ENCODE measurements at places on chromosomes 2 and 18. TPM values are rescaled to one million over a fixed set of nuclear protein-coding genes. Genes with fewer than 3 reads are reported as not detected.

Gene TSPYL6
- not detected for total RNA-seq

Gene NYAP2
- not detected for total RNA-seq

Gene POTEI
- not detected for total RNA-seq

Gene TUBB8B
- 0.67 TPM for total RNA-seq

Gene FEV
- not detected for total RNA-seq

Gene EVA1A
- total RNA-seq = 30.0 TPM

Gene PRKAG3
- not detected for total RNA-seq

Gene FOXD4L1
- total RNA-seq = 0.03 TPM

Gene RPE
- 55.9 TPM for total RNA-seq

Gene SRD5A2
- total RNA-seq = not detected

Gene TMEM198
- 1.0 TPM for total RNA-seq

Gene WDR35
- total RNA-seq = 9.0 TPM

Gene SALL3
- not detected for total RNA-seq

Gene CLK1
- total RNA-seq = 39.6 TPM

Gene ALMS1
- total RNA-seq = 12.0 TPM

Gene EPAS1
- 47.3 TPM for total RNA-seq

Gene SCTR
- not detected for total RNA-seq

Gene CTNNA2
- not detected for total RNA-seq

Gene GALNT3
- 96.5 TPM for total RNA-seq

Gene C2orf15
- total RNA-seq = 0.60 TPM

Gene SKOR2
- total RNA-seq = not detected

Gene GBX2
- total RNA-seq = 0.24 TPM

Gene CDH7
- total RNA-seq = not detected

Gene COL3A1
- 0.24 TPM for total RNA-seq

Gene ICOS
- total RNA-seq = not detected

Gene DAPL1
- total RNA-seq = 0.39 TPM

Gene PIK3C3
- 40.3 TPM for total RNA-seq

Gene VWC2L
- total RNA-seq = not detected

Gene LRRTM4
- total RNA-seq = not detected

Gene ANKRD30BL
- not detected for total RNA-seq

Gene ARID5A
- total RNA-seq = 8.5 TPM

Gene B4GALT6
- total RNA-seq = 8.3 TPM

Gene ACKR3
- total RNA-seq = 1.8 TPM

Gene TPGS2
- total RNA-seq = 113 TPM

Gene LRP1B
- total RNA-seq = not detected

Gene LIMS4
- total RNA-seq = 1.0 TPM

Gene NCKAP5
- total RNA-seq = 3.0 TPM

Gene TGFBRAP1
- 18.8 TPM for total RNA-seq

Gene EMX1
- not detected for total RNA-seq

Gene FAM136A
- total RNA-seq = 42.4 TPM

Gene SH3RF3
- 0.14 TPM for total RNA-seq

Gene CDH2
- total RNA-seq = 0.25 TPM

Gene SLC35F6
- 53.8 TPM for total RNA-seq

Gene CHRND
- total RNA-seq = not detected

Gene ANKRD30B
- total RNA-seq = not detected

Gene ASAP2
- 69.3 TPM for total RNA-seq

Gene CYP27A1
- total RNA-seq = 0.44 TPM
